ENCODE measurements at places on chromosomes 6 and 20. TPM values are rescaled to one million over a fixed set of nuclear protein-coding genes. Genes with fewer than 3 reads are reported as not detected.

DNA sequence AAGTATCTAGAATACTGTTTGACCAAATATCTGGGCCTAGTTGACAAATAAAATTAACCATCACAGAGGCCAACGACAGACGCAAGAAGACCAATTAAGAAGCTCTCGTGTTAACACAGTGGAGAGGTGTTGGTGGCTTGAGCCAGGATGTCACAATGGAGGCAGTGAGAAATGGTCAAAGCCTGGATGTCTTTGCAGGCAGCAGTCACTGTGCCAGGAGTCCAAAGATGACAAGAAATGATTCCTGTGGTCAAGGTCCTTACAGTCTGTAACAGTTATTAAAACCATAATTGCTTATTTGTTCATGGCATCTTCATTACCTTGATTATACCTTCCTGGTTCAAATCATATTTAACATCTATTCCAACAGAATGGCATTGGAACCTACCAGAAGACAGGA, 91.3 kb upstream of the EDN1 start:
- no peak overlapping the region for H3K27ac ChIP-seq
- peaks cover 3% of the 10 kb centered on the region for H3K27me3 ChIP-seq
- no peak for DNase-seq
- no peaks in the 10 kb centered on the region for H3K4me1 ChIP-seq
- no peak overlapping the region for H3K4me3 ChIP-seq
- H3K36me3 ChIP-seq, result no peaks in the 10 kb centered on the region

- no peak overlapping the region for H3K4me3 ChIP-seq
- H3K36me3 ChIP-seq, result no peaks in the 10 kb centered on the region
- no peak for DNase-seq
- H3K27ac ChIP-seq, result no peak overlapping the region
- H3K4me1 ChIP-seq, result no peaks in the 10 kb centered on the region
Measured at GRCh38 chr20:13342469-13343242, 121.6 kb downstream of the ISM1 start.

- H3K27me3 ChIP-seq, result peaks cover 30% of the 10 kb centered on the region
- no peaks in the 10 kb centered on the region for H3K36me3 ChIP-seq
- no peak overlapping the region for H3K4me3 ChIP-seq
- peaks cover 2% of the 10 kb centered on the region for H3K4me1 ChIP-seq
- H3K27ac ChIP-seq, result no peak overlapping the region
Measured at GRCh38 chr20:40650707-40651106, 38.3 kb downstream of the MAFB start.

DNA sequence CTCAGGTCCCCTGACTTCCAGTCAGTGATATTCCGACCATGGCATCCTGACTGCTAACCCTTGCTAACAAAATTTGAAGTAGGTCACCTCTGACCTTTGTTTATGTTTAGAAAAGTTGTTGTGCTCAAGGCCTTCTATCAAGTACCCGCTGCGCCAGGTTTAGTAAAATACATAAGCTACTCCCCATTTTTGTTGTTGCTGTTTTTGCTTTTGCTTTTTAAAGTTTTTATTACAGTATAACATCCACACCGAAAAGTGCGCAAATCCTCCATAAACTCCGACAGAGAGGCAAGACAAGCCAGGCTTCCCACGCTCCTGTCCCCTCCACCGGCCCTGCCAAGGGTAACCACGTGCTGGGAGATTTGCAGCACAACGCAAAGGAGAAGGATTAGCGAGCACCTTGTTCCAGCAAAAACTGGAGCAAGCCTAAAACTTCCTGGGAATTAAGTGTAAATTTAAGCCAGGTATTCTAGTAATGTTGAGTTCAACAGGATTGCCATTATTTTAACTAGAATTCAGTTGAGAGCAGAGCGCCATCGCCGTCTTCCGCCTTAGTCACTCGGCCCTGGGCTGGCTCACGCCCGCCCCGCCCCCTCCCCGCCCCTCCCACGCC, 17.8 kb upstream of the HMGN4 start:
- DNase-seq, result no peak
- H3K27me3 ChIP-seq, result no peaks in the 10 kb centered on the region
- H3K27ac ChIP-seq, result peak overlapping the region; percentile 98
- H3K36me3 ChIP-seq, result no peaks in the 10 kb centered on the region

- H3K4me3 ChIP-seq, result no peak overlapping the region
- peaks cover 28% of the 10 kb centered on the region for H3K27me3 ChIP-seq
- H3K36me3 ChIP-seq, result no peaks in the 10 kb centered on the region
- no peak overlapping the region for H3K27ac ChIP-seq
Measured at GRCh38 chr20:59269411-59270025, 30.9 kb upstream of the EDN3 start.

DNA sequence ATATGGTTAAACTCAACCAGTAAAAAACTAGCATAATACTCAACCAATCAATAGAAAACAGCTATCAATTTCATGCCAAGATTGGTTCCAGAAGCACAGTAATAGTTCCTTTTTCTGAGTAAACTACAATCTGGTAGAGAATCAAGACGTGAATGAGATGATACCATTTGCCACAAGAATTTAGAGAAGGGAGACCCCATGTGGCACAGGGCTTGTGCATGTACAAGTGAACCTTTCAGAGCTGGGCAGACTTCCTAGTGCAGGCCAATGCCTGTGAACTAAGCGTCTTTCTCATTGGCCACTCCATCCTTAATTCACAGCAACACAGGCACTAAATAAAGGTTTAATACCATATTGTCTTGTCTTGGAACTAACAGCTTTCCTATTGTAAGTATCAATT, 213.5 kb downstream of the RFPL4B start:
- DNase-seq, result no peak
- no peaks in the 10 kb centered on the region for H3K36me3 ChIP-seq
- no peaks in the 10 kb centered on the region for H3K4me1 ChIP-seq
- no peak overlapping the region for H3K4me3 ChIP-seq

CGAS gene
- total RNA-seq, result 5.4 TPM

SLC4A11 gene
- total RNA-seq, result 1.3 TPM

- peaks cover 13% of the 10 kb centered on the region for H3K4me1 ChIP-seq
- H3K4me3 ChIP-seq, result no peak overlapping the region
- peaks cover 2% of the 10 kb centered on the region for H3K36me3 ChIP-seq
- no peak for DNase-seq
Measured at GRCh38 chr6:164108092-164108491, 693.6 kb downstream of the QKI start.

Measured in naive thymus-derived CD8-positive, alpha-beta T cell (primary cell).